Esophagus muscularis mucosa (tissue), 4 donors: ENCODE measurements at places on chromosomes 2 and 18. TPM values are rescaled to one million over a fixed set of nuclear protein-coding genes. Genes with fewer than 3 reads are reported as not detected.

Gene KCNK3
- total RNA-seq: 7.3 TPM

Gene GPN1
- 28.1 TPM for total RNA-seq

Gene CNDP1
- total RNA-seq: not detected

Gene ALPI
- total RNA-seq: not detected

Gene RNASEH1
- total RNA-seq: 30.2 TPM

Gene SERPINB11
- total RNA-seq: not detected

Gene KATNAL2
- total RNA-seq: 0.50 TPM

Gene C2orf74
- 36.6 TPM for total RNA-seq

Gene ST8SIA3
- total RNA-seq: under 0.01 TPM
